Bronchial smooth muscle cell (primary cell): ENCODE measurements at places on chromosomes 16 and 17. TPM values are rescaled to one million over a fixed set of nuclear protein-coding genes. Genes with fewer than 3 reads are reported as not detected.

The SOX8 gene
- total RNA-seq: 0.16 and 0.17 TPM in 2 replicates

The ZFPM1 gene
- total RNA-seq: 1.0 and 1.9 TPM in 2 replicates

The NR1D1 gene
- total RNA-seq: 1.9 and 2.2 TPM in 2 replicates

The SHISA9 gene
- not detected in 2 replicates for total RNA-seq

The CMTM1 gene
- total RNA-seq: 0.95 and 1.5 TPM in 2 replicates

The FASN gene
- total RNA-seq: 63.3 and 80.4 TPM in 2 replicates

The IL34 gene
- total RNA-seq: 2.4 and 3.9 TPM in 2 replicates

The RUNDC3A gene
- total RNA-seq: 0.17 and 0.32 TPM in 2 replicates

The CDH1 gene
- total RNA-seq: 0.16 and 0.52 TPM in 2 replicates

The DERL2 gene
- 16.9 and 20.2 TPM in 2 replicates for total RNA-seq

The OTOP3 gene
- total RNA-seq: not detected in 2 replicates

The CWC25 gene
- total RNA-seq: 8.4 and 8.7 TPM in 2 replicates

The FBXL19 gene
- 9.3 and 13.6 TPM in 2 replicates for total RNA-seq

The NT5M gene
- 1.1 and 1.4 TPM in 2 replicates for total RNA-seq

The GAST gene
- not detected in 2 replicates for total RNA-seq

The ARHGAP27 gene
- total RNA-seq: 2.2 and 3.8 TPM in 2 replicates

The HOXB7 gene
- total RNA-seq: 2.9 and 3.8 TPM in 2 replicates

The KAT8 gene
- total RNA-seq: 24.4 and 46.5 TPM in 2 replicates

The C17orf67 gene
- total RNA-seq: 0.32 and 0.60 TPM in 2 replicates

The VWA3A gene
- total RNA-seq: under 0.01 and 0.09 TPM in 2 replicates

The DNAI2 gene
- total RNA-seq: not detected in 2 replicates

The RAMP2 gene
- 0.17 TPM in 1 of 2 replicates, not detected in the other for total RNA-seq

The TBX21 gene
- not detected in 2 replicates for total RNA-seq

The PIRT gene
- under 0.01 TPM in 1 of 2 replicates, not detected in the other for total RNA-seq

The TSR3 gene
- 48.5 and 67.5 TPM in 2 replicates for total RNA-seq

The JPH3 gene
- total RNA-seq: under 0.01 TPM in 1 of 2 replicates, not detected in the other

The NOG gene
- under 0.01 TPM in 1 of 2 replicates, not detected in the other for total RNA-seq

The LAT gene
- 0.47 and 1.1 TPM in 2 replicates for total RNA-seq

The RNF112 gene
- total RNA-seq: 0.34 and 1.4 TPM in 2 replicates

The CCL4 gene
- not detected in 2 replicates for total RNA-seq

The SPNS2 gene
- 0.09 and 0.16 TPM in 2 replicates for total RNA-seq

The ZFHX3 gene
- total RNA-seq: 4.3 and 4.7 TPM in 2 replicates

The PNPO gene
- 12.6 and 19.5 TPM in 2 replicates for total RNA-seq

The CIBAR2 gene
- total RNA-seq: not detected in 2 replicates

The RGS11 gene
- 1.4 and 7.2 TPM in 2 replicates for total RNA-seq

The DNAH9 gene
- total RNA-seq: not detected in 2 replicates

The GRIN2A gene
- total RNA-seq: 0.32 TPM in 1 of 2 replicates, not detected in the other

The KRT15 gene
- 0.63 and 1.2 TPM in 2 replicates for total RNA-seq

The KRT24 gene
- not detected in 2 replicates for total RNA-seq

The PRSS36 gene
- 0.17 and 0.47 TPM in 2 replicates for total RNA-seq
